Fibroblast of the conjunctiva (primary cell): ENCODE measurements at places on chromosomes 6 and 20.

GRCh38 chr20:35742741-35743523 lies 872 bp upstream of the RBM39 start:
- no peak for DNase-seq

DNA sequence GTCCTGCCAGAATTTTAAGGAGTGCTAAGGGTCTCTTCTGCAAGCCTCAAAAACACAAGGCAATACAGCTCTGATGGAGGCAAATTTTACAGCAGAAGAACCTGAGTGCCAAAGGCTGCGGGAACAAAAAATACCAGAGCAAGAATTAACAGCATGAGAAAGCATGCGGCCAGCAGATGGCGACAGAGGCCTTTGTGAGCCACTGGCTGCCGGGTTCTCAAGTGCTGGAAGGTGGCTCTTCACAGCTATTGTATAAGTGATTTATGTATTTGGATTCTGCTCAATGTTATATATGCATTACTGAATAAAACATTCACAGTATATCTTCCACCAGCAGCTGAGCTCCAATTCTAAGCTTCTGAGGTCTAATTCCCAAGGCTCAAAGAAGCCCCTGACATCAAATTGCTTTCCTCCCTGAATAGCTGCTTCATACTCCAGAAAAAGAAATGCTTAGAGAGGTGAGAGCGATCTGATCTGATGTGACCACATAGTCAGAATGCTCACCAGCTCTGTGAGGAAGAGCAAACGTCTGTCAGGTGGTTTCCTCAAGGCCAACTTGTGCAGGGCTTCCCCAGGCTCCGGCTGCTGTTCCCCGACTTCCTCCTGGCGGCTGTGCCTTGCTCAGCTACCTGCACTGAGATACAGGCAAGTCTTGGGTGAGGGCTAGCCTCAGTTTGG lies 58.6 kb downstream of the PPP1R3G start:
- DNase-seq = peak; percentile 71

DNA sequence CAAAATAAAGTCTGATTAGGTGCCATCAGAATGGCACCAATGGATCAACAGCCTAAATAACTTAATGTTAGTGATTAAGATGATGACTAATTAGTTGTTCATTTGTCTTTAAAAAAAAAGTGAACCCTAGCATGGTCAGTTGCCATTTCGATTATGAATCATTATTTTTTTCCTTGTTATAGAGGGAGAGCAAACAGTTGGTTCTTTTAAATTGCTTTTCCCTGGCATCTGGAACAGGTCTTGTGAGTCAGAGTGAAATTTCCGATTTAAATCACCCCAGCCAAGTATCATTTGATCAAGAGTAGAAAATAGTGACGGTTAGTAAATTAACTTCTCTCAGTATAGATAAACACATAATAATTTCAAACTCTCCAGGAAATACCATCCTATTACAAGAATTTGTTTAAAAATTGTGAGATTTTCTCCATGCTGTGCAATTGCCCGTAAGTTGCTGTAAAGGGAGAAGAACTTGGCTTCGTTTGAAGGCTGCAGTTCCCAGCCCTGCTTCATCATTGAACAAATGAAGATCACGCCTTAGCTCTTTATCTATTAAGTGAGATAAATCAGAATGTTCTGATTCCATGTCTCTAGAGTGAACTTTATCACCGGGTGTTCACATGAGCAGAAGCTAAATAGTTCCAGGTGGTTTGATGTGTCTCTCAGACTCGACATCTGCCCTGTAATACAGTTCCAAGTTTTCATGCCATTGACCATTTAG lies 741.3 kb downstream of the DOK5 start:
- DNase-seq = no peak

DNA sequence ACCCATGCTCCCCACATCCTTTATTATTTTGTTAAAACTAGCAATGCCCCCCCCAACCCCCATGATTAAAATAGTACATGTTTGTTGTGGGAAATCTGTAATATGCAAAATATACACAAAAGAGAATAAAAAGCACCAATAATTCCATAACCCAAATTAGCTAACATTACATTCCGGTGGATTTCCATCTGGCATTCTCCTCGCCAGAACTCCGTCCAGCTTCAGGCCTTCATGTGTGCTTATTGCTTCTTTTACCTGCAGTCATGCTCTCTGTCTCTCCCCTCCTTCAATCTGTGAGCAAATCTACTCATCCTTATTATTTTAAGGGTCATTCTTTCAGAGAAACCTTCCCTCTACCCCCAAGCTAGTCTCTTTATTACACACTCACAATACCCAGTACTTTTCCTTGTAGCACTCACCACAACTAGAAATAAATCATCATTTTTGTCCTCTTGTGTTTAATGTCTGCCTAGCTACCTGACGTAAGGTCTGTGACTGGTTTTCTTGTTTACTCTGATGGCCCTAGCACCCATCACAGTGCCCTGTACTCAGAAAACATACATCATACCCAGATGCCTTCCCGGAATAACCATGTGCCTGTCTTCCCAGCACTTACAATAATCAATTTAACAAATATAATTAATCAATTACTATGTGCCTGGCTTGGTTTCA lies 25.6 kb upstream of the IER3 start:
- no peak for DNase-seq

GRCh38 chr6:1913577-1913976 lies 303.9 kb downstream of the FOXC1 start:
- no peak for DNase-seq

DNA sequence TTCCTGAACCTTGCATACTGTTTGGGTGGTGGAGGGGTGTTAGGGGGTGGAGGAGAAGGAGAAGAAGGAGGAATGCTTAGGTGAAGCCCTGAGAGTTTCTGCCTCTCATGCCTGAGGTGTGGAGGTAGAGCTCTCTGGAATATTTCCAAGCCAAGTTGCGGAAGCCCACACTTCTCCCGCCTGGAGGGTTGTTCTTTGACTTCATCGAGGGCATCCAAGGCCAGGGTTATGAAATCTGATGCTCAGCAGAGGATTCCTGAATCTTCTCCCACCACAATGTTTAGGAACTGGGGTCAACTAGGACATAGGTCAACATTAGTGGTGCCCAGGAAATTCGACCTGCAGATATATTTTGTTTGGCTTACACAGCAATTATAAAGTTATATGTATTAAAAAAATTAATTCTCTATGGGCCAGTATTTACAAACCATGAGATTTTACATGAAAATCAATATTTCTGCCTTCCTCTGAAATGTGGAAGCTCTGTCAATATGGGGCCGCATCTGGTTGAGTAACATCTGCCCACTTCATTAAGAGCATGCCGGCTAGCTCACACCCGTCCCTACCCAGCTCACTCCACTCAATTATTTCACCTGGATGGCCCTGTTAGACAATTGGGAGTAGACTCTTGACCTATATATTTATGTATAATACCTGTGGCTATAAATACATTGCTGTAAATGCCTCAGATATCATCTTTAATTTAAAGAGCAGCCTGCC lies 257.1 kb upstream of the ZFP64 start:
- no peak for DNase-seq

DNA sequence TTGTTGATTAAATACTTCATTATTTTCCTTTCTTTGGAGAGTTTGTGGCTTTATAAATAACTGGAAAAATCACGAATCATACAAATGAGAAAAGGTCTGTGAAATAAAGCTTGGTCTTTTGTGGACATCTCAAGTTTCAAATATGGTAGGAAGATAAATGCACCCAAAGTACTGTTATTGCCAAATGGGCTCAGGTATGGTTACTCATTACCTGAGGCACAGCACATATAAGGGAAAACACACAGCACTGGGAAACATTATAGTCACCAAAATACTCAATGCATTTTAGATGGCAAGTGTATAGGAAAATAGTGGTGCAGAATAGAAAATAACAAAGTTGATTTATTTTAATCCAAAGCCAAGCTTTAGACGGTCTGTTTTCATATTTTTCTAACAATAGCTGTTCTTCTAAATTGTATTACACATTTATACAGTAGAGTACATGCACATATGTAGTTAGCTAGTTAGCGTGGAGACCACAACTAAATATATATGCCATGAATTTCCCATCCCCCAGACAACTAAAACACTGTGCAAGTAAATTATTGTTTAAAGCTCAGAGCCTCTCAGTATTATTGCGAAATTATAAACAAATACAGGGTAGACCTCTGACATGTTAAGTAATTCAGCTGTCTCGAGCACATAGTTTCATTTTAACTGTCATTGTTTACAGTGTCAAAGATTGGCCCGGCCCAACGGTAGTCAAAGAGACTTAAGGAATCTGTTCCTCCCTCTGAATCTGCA lies 336.0 kb downstream of the SYNE1 start:
- DNase-seq = peak; percentile 32

GRCh38 chr6:7058250-7058923 lies 49.4 kb upstream of the RREB1 start:
- DNase-seq = peak; percentile 85

- no peak for DNase-seq
Observed at GRCh38 chr6:54874349-54875048, 27.9 kb downstream of the FAM83B start.

GRCh38 chr6:104095661-104096416 lies 763.9 kb downstream of the HACE1 start:
- DNase-seq = no peak

GRCh38 chr6:65091561-65091960 lies 615.5 kb downstream of the EYS start:
- DNase-seq = no peak

GRCh38 chr6:103140308-103141027 lies 1719.3 kb downstream of the HACE1 start:
- no peak for DNase-seq

- DNase-seq = no peak
Observed at GRCh38 chr6:135488023-135488422, 9.5 kb downstream of the AHI1 start.

GRCh38 chr6:28785962-28786679 lies 137.7 kb downstream of the TRIM27 start:
- DNase-seq = no peak

DNA sequence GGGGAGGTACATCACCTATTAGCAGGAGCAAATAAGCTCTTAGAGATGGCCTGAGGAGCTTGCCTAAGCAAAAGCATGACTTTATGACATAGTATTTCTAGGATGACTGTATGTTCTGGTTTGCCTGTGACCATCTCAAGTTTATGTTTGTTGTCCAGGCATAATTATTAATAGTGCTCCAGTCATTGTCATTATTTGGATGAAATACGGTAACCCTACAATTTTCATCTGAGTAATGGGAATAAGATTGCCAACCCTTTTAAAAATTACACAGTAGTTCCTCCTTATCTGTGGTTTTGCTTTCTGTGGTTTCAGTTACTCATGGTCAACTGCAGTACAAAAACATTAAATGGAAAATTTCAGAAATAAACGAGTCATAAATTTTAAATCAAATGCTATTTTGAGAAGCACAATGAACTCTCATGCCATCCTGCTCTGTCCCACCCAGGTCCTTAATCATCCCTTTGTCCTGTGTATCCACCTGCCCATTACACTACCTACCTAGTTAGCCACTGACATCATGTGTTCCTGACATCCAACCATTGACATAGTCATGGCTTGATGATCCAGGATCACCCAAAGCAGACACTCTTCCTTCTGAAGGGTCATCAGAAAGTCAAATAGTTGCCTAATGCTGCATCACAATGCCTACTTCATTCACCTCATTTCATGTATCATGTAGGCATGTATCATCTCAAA lies 27.0 kb upstream of the TFB1M start:
- no peak for DNase-seq

DNA sequence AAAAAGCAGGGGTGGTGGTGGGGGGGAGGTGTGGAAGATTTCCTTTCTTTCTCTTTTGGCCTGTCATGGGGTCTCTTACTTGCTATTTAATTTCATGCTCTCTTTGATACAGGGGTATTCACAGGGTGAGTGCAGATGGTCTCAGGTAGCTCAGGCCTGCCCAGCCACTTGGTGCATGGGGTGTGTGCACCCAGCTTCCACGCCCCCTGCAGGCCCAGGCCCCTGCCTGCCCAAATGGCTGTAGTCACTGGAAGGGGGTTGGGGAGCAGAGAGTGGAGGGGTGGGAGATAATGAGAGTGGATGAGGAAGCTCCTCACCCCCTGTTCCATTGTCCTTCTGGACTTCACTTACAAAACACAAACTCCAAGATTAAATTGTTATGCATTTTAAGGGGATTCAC lies 133.6 kb upstream of the SGK1 start:
- DNase-seq = no peak

DNA sequence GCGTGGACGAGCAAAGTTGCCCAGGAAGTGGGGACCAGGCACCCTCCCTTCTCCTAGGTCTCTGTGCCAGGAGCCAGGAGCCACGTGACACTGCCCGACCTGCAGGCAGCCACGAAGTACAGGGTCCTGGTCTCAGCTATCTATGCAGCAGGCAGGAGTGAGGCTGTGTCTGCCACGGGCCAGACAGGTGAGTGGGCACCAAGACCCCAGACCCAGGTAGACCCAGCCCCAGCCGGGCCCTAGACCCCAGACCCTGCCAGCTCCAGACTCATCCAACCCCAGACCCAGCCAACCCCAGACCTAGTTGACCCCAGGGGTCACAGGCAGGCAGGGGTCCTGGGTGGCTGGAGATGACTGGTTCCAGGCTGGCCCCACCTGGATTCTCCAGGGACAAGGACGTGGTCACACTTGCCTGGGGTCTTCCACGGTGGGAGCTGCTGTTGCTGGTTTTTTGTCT lies 21.1 kb downstream of the COL20A1 start:
- no peak for DNase-seq

GRCh38 chr20:47328129-47328528 lies 28.4 kb downstream of the ZMYND8 start:
- DNase-seq = no peak

DNA sequence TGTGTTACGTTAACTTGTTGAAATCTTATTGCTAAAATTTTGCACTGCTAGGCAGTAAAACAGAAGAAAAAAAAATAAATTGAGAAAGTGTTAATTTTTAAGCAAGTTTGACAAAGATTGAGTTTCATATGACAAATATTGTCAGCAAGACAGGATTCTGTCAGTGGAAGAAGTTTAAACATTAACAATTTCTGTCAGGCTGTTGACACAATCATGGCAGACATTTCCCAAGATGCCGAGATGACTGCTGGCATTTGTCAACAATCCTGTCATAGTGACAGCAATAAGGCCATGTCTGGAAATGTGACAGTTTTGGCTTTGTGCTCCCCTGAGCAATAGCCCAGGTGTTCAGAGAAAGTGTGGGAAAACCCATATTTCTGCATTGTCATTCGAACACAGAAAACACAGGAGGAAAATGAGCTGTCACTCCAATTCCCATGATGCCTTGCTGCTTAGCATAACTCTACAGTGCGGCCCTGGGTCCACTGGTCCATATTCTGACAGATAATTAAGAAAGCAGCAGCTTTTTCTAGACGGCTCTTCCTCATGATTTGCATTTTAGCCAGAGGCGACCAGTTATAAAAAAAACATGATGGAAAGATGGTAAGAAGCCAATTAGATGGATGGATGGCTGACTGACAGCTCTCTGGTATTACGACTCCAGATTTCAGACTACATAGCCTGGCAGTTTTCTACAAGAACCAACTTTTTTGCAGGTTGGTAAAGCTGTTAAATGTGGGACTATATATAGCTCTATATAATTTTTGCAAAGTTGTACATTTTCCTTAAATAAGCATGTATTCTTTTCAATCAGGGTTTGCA lies 43.6 kb upstream of the DEFB112 start:
- no peak for DNase-seq

DNA sequence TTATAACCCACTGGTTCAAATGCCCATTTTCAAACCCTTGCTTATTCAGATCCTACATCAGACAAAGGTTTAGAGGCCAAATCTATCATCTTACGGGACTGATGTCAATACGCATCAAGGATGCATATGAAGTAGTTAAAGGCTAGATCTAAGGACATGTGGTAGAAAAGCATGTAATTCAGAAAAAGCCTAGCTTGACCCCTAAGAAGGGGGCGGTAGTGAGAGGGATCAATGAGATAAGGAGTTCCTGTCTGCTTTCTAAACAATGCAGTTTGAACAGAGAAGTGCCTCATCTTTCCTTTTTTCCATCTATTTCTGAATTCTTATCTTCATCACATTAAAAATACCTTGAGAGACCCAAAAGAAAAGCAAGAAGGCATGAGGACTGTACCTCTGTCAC lies 237.7 kb downstream of the ARHGAP18 start:
- DNase-seq = no peak
